ENCODE measurements at places on chromosomes 3 and 15.

GRCh38 chr3:45610119-45610518 lies 15.6 kb downstream of the LIMD1 start:
- DNase-seq = no peak

GRCh38 chr15:68278595-68279405 lies 1.3 kb downstream of the FEM1B start:
- no peak for DNase-seq

- no peak for DNase-seq
Measured at GRCh38 chr3:112096176-112096575, 10.0 kb downstream of the C3orf52 start.

DNA sequence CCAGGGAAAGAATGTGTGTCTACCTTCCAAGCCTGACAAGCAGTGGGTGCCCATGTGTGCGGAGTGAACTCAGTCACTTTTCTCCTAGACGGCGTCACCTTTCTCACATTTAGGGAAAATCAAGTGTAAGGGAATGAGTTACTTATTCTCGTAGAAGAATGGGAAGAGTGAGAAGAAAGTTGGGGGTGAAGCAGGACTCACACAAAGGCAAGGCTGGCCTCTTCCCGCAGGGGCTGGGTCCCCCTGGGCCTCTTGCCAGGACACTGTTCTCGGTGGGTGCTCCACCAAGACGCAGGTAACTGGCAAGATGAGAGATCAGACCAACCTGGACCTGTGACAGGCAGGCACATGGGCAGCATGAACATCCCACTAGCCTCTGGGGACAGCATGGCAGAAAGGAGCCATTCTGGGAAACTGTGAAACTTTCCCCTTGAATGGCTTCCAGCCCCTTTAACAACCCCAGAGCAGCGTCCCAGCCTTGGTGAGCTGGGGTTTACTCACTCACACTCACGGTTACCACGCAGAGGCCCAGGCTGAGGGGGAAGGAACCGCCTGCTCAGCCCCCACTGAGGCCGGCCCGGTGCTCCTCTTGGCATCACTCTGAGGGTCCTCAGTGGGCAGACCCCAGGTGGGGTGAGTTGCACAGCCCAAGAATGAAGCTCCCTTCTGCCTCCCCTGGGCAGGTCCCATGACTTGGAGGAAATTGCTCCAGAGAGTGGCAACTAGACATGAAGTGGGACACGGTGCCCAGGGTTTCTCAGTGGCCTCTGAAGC lies 15.0 kb upstream of the SRP14 start:
- DNase-seq = no peak

DNA sequence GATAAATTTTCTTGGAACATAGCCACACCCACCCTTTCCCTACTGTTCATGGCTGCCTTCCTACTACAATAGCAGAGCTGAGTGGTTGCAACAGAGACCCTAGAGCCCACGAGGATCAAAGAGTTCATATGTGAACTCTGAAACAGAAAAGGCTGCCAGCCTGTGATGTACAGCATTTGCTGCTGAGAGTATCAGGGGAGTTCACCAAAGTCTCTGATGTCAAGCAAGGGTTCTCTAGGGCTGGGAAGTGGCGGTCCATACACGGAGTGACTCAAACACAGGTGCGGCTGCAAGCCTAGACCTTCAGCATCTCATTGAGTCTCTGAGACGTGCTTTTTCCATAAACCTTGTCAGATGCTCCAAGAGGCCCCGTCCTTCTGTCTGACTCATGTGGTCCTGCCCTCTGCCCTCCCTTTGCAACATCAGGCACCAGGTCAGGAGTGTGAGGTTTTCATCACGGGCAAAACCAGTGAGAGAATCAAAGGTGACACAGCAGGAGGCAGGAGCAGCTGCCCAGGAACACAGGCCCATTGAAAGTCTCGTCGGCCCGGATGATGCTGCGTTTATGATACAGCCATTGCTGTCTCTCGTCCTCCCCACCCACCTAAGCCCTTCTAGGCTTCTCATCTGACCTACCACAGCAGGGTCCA lies 42.9 kb downstream of the PCSK6 start:
- DNase-seq = no peak

DNA sequence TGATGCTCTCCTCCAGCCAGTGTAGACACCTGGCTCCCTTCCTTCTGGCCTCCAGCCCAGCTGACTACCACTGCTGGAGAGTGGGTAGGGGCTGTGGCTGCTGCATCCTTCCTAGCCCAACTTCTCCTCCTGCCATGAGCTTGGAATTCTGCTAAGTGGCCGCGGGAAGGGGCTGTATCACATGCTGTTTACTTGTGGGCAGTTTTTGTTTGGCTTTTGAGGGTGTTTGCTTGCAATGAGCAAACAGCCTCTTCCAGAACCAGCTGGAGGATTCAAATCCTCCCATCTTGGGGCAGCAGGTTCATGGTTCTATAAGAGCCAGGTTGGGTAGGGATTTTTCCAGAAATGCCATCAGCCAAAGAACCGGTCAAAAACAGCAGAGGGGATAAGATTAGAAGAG lies 9.0 kb downstream of the GASK1A start:
- DNase-seq = no peak

DNA sequence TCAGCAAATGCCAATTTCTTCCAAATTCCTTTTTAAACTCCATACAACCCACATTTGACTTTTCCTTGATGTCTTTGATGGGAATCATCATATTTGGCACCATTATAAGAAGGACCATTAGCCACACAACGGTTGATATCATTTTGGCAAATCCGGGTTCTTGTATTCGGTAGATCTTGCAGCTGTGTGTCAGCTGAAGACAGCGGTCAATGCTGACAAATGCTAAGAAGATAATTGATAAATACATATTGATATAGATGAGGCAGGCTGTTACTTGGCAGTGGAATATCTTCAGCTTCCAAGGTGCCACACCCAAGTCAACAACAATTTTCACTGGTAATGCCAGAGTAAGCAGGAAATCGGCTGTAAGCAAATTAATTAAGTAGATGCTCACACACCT lies 4.2 kb downstream of the GPR171 start:
- no peak for DNase-seq

DNA sequence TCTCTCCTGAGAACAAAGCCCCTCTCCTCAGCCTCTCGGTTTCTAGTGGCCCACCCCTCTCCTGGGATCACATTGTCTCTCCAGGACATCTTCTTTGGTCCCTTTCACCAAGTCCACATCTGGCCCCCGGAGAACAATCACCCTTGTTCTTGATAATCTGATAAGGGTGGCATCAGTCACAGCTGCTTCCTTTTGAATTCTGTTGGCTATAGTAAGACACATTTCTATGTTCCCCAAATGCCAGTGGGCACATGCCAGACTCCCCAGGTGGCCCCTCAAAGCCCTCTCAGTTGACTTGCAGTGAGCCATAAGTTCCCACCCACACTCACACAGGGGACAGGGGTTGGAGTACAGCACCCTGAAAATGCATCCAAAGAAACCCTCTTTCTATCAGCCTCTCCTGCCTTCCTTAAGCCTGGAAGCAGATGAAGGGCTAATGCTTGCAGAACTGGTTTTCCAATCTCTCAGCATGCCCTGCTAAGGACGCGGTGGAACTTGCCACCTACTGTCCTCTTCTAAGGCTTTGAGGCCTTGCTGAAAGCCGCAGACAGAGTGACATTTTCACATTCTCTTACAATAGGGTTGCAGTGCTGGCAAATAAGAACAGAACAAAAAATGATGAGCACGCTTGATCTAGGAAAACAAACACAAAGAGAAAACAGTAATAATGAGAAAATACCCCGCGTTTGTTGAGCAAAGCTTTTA lies 101.3 kb upstream of the SLCO3A1 start:
- no peak for DNase-seq

DNA sequence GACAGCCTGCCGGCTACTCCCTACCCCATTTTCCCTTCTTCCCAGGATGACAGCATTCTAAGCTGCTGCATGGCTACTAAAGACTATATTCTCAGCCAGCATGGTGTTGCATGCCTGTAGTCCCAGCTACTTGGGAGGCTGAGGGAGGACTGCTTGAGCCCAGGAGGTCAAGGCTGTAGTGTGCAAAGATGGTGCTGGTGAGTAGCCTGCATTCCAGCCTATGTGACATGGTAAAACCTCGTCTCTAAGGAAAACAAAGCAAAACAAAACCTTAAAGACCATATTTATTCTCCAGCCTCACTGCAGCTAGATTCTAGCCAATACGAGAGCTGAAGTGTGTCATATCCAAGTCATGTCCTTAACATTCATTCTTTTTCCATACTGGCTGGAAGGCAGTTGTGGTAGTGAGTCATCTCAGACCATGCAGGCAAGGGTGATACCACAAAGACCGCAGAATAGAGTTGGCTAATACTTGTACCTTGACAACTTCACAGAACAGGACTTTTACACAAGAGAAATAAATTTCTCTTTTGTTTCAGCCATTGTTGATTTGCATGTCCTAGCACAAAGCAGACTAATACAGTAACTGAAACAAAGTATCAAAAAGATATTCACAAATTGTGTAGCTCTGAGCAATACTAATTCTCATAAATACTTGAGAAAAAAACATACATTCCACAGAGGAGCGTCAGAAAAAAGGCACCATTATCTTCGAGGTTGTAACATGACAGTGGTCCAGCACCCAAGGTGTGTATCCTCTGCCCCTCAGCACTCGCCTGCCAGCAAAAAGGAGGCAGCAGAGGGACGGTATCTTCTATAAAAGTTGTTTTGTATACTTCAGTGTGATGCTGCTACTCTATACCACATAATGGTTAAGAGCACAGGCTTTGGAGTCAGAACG lies 14.8 kb downstream of the PBRM1 start:
- no peak for DNase-seq

DNA sequence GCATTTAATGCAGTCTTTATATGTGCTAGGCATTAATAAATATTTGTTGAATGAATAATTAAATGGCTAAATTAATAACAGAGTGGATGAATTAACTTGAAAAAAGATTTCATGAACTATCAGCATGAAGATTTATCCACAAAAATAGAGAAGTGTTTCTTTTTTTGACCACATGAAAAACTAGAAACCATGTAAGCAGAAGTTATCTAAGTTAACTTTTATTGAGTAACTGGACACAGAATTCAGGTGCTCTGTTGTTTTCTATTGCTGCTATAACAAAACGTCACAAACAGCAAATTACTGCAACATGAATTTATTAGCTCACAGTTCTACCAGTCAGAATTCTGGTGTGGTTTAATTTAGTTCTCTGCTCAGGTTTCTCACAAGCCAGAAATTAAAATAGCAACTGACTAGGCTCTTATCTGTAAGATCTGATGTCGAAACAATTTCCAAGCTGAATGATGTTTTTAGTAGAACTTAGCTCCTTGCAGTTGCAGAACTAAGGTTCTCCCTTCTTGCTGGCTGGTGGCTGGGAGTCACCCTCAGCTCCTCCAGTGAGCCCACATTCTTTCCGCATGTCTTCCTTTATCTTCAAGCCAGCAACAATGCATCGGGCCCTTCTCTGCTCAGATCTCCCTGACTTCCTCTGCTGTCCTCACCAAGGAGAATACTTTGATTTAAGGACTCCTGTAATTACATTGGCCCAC lies 810.2 kb upstream of the ALCAM start:
- DNase-seq = no peak

Measured in CD8-positive, alpha-beta T cell (primary cell).